Skeletal muscle cell (primary cell): ENCODE measurements at places on chromosomes 7 and 10.

- no peak for DNase-seq
Measured at GRCh38 chr7:133999178-133999577, 128.0 kb upstream of the LRGUK start.

DNA sequence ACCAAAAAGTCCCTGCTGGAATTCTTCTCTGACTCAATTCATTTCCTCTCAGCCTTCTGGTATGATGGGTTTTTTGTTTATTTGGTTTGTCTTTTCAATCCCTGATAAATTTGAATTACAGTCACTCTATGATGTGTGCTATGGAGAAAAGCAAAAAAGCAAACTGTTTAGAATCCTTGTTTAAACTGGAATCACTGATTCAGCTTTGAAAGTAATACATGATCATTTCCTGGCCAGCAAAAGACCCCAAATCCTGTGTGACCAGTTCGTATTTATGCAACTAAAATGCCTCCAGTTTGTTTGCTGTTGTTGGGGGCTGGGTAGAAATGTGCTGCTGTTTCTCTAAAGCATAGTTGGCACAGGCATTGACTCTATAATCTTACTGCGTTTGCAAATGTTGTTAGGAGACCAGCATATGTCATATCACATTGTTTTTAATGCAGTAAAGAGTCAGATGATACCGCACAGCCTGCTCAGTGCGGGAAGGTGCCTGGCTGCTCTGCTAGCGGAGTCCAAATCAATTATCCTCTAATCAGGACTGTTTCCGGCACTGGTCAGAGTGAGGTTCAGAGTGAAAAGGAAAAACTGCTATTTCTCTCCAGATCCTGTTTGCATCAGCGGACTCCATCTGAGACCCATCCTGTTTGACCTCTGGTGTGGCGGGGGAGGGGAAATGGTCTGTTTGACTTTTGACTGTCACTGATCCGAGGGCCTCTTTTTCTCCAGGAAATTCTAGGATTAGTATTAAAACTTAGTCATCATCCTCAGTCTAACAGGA lies 40.6 kb upstream of the ADD3 start:
- DNase-seq: no peak

- peak; percentile 91 for DNase-seq
Measured at GRCh38 chr7:141585592-141586510, 34.6 kb downstream of the AGK start.

- no peak for DNase-seq
Measured at GRCh38 chr10:11091517-11092102, 73.9 kb downstream of the CELF2 start.

DNA sequence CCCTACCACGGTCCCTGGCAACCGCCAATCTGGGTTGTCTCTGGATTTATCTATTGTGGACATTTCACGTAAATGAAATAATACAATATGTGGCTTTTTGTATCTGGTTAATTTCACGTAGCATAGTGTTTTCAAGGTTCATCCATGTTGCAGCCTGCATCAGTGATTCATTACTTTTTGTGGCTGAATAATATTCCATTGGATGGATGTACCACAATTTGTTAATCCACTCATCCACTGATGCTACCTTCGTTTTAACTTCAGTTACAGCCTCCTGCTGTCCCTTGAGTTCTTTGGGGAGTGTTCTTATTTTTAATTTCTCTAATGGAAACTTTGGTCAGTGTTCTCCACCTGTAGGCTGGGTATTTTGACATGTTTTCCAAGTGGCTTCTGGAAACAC lies 49.5 kb downstream of the GRK5 start:
- no peak for DNase-seq

- DNase-seq: no peak
Measured at GRCh38 chr10:3264161-3264761, 91.7 kb upstream of the PITRM1 start.

- no peak for DNase-seq
Measured at GRCh38 chr7:36847946-36848345, 123.7 kb upstream of the AOAH start.

GRCh38 chr7:124652237-124652636 lies 113.4 kb downstream of the GPR37 start:
- no peak for DNase-seq
